NCI-H345 (cell line): ENCODE measurements at places on chromosomes 12 and 14.

- no peak for DNase-seq
These were observed 1154.8 kb downstream of the TMEM121 start for GRCh38 chr14:106681161-106681560.

DNA sequence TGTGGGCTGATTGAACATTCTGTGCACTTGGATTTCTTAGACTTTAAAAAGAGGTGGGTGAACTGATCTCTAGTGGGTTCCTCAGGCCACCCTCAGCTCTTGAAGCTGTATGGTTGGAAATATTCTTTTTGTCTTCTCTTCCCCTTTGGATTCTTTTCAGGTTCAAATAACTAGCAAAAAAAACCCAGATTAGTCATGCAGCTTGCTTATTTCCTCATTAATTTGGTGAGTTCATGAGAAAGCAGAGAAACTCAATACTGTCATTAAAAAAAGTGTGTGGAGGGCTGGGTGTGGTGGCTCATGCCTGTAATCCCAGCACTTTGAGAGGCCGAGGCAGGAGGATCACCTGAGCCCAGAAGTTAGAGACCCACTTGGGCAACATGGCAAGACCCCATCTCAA lies 183.4 kb downstream of the ESR2 start:
- no peak for DNase-seq

DNA sequence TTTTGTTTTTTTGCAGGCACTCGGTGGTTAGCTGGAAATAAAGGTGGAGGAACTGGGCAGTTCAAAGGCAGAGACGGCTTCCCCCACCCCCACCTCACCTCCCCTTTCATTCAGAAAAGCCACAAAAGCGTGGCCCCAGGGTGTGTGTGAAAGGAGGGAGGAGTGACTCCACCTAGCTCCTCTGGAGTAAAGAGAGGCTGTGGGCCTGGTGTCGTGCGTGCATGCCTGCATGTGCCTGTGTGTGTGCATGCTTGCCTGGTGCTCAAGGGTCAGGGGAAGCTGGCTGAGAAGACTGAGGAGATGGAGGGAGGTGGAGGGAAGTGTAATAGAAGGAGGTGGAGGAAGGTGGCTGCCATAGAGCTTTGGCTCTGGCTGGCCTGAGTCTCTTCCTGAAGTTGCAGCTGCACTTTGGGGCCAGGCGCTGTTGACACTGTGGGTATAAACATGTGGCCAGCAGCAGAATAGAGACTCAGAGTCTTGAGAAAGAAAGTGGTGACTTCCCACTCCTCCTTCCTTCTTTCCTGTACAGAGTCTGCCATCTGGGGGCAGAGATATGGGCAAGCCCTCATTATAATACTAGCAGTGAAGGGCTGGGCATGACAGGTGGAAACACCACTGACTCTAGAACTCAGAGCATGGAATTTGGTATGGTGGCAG lies 36.9 kb upstream of the SINHCAF start:
- peak; percentile 69 for DNase-seq

DNA sequence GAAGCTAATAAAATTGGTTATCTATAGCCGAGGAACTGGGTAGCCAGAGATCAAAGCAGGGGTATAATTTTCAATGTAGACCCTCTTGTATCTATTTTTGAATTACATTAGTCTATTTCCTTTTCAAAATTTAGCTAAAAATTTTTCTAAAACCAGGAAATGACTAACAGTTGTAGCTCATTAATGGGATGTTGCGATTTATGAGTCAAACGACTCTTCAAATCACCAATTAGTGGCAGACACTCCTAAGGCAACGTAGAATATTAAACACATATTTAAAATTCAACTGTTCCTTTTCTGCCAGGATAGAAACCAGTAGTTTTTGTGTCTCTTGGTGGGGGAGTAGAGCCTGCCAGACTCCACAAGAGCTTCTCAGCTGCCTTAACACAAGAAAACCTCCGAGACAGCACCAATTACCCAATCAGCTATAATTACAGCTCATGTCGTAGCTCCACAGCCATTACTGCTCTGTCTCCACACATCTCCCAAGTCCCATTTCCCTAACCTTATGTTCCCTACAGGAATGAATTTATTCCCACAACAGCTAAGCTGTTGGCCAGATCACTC lies 26.9 kb downstream of the GCN1 start:
- DNase-seq, result no peak

GRCh38 chr12:104677441-104678089 lies 220.8 kb downstream of the CHST11 start:
- DNase-seq, result no peak

GRCh38 chr12:31205054-31205453 lies 120.9 kb downstream of the SINHCAF start:
- no peak for DNase-seq

DNA sequence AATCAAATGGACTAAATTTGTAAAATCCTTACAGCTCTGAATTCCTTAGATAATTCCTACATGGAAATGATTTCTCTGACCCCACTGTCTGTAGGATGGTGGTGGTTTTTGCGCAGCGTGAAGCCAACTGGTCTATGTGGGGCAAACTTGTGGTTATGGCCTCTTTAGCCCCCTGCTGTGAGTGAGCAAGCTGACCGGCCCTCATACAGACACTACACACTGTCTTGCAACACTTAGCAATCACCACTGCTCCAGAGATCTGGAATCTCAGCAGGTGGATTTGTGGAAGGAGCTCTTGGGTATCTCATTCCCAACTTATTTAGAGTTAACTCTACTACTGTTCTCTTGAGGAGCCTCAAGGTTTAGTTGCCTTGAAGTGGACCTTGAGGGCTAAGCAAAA lies 70.2 kb downstream of the SCN8A start:
- no peak for DNase-seq
